ENCODE measurements at places on chromosomes 6 and 20.

- no peak for DNase-seq
Measured at GRCh38 chr6:89566008-89566800, 72.3 kb downstream of the LYRM2 start.

DNA sequence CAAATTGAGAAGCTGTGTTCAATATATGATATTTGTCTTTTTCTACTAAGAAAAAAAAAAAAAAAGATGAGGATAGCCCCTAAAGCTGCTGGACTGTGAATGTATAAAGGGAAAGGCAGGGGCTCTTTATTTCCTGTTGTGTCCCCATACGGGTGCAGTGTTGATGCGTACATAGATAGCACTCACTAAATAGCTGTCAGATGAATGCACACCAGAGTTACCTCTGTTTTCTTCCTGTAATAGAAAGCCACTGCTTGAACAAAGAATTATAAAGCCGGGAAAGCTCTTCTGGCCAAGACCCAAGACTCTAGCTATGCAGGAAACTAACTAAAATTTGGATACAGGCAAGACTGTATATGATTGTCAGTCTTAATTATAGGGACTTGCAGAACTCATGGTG, 260.0 kb downstream of the FARS2 start:
- no peak for DNase-seq

- no peak for DNase-seq
Measured at GRCh38 chr6:116557893-116558292, 4.3 kb downstream of the CALHM4 start.

- DNase-seq = no peak
Measured at GRCh38 chr6:29547573-29547972, 12.0 kb downstream of the UBD start.

DNA sequence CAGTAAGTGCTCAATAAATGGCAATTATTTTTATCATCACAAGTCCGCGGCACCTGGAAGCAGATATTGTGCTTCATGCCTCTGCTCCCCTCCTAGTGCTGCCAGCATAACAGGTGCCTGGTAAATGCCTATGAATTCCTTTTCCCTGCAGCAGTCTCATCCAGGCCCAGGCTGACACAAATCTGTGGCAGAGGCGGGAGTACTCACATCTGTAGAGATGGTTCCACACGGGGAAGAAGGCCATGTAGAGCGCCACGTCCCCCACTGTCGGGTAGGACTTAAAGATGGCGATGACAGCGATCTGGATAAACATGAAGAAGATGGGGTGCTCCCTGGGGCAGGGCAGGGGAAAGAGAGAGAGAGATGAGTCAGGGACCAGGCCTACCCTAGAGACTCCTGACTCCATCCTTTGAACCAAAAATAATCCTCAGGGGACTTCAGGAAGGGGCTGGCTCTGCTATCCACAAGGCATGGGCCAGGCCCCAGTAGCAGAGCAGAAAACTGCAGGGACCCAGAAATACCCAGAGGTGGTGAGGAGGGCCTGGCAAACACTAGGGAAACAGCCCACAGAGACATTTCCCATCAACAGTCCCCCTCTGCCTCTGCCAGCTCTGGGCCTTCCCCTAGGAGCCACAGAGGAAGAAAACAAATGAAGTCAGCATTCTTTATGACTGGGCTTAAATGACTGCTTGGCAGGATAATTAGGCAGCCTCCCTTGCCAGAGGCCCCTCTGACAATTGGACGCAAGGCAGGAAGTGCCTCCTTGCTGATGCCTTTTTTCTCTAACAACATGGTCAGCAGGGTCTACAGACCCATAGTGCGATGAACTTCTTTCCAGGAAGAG, 23.0 kb downstream of the MAP1LC3A start:
- DNase-seq = no peak
